ENCODE measurements at places on chromosomes 5 and 9.
A peak's percentile ranks its signal among the peaks of the same experiment; 100 is the strongest.

GRCh38 chr9:80507611-80508010, 935.8 kb downstream of the TLE4 start:
- no peak for DNase-seq

DNA sequence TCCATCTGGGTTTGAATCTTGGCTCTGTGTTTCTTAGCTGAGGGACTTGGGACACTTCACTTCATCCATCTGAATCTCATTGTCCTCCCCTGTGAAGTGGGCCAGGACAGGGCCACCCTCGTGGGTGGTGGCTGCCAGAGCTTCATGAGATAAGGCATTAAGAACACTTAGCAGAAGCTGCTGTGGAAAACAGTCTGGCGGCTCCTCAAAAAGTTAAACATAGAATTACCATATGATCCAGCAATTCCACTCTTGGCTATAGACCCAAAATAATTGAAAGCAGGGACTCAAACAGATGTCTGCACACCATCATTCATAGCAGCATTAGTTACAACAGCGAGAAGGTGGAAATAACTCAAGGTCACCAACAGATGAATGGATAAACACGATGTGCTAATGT, 42.4 kb upstream of the GGTA1 start:
- no peak for DNase-seq

- DNase-seq = peak; percentile 27
Measured at GRCh38 chr5:32443145-32443540, 1.4 kb downstream of the ZFR start.

GRCh38 chr9:124363326-124364096, 51.7 kb downstream of the PSMB7 start:
- DNase-seq = no peak

- no peak for DNase-seq
Measured at GRCh38 chr9:81521892-81522291, 167.5 kb downstream of the TLE1 start.

DNA sequence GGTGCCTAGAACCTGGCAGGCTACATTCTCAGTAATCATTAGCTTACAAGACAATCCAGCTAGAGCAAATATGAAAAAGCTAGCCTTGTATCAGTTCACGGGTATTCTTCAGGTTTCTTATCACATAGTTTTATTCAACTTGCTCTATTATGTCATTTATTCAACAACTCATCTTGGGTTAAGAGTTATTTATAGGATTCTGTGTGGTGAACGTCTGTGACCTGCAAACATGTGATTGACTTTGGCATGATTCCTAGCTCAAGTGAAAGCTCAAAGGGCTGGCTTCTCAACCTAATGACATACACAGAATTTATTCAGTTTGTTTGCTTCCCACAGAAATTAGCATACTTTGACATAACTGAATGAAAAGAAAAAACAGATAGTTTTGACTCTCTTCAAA, 173.1 kb downstream of the PLPPR1 start:
- no peak for DNase-seq

DNA sequence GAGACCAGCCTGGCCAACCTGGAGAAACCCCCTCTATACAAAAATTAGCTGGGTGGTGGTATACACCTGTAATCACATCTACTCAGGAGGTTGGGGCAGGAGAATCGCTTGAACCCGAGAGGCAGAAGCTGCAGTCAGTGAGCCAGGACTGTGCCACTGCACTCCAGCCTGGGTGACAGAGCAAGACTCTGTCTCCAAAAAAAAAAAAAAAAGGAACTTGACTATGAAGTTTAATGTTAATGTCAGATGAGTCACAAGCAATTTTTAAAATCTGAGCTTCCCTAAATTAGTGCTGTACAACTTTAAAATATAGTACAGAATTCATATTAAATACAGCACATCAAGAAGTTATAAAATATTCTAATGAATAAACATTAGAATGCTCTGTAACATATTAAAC, 1.5 kb downstream of the MEIKIN start:
- peak; percentile 10 for DNase-seq

DNA sequence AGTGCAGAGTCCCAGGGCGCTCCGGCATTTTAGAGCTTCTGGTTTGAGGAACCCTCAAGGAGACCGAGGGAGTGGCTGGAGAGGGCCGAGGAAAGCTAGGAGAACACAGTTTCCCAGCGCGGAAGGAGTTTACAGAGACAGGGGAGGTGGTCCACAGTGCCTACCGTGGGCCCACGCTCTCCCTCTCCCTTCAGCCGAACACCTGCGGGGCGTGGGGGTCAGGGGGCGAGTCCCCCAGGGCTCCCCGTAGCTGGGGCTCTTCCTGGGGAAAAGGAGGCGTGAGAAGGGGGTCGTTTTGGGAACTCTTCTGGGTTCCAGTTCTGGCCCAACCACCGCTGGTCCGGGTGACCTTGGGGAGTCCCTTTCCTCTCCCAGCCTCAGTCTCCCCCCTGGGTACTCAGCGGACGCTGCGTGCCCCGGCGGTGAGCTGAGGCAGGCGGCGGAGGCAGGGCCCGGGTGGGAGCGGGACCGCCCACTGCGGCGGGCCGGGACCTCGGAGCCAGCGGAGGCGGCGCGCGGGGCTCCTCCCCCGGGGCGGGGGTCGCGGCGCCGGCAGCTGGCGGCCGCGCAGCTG, 368 bp upstream of the FRMPD1 start:
- DNase-seq = no peak

DNA sequence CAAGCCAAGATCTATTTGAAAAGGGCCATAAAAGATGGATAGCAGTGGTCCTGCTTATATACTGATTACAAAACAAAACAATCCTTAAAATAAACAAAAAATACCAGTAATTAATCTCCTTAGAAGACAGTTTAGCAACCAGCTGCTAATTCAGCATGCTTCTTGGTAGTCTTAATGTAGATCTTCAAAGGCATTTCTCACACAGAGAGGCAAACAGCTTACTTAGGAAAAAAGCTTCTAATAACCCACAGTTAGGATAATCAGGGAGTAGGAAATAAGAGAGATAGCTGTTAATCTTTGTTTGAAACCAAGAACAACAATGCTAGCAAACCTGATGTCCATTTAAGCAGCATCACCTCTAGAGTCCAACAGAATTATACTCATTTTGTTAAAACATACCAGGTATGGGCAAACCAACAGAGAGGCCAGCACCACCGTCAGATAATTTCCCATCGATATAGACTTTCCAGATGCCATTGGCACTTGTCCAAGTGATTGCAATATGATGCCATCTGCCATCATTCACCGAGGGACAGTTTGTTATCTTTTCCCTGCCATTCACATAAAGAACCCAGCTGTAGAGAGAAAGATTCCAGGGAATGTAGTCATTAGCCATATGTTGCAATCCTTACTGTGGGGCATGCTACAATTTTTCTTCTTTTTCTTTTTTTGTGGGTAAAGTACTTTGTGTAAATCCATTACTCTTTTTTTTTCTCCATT, 105.6 kb upstream of the TXNDC8 start:
- DNase-seq = no peak

GRCh38 chr5:161105525-161105924, 253.5 kb upstream of the ATP10B start:
- no peak for DNase-seq

DNA sequence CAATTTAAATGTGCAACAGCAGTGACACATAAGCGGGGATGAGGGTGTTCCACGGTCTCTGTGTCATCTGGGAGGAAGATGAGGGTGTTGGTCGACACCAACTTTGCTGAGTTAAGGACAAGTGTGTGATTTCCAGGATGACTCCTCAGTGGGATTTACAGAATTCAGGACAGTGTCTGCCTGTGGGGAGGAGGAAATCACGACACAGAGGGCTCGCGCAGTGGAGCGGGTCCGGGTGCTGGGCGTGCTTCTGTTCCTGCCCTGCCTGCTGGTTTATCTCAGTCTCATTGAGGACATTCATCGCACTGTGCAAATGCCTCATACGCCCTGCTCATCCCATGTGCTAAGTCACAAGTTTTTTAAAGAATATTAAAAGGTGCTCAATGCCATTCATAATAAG, 73.7 kb upstream of the ADAMTS2 start:
- no peak for DNase-seq

DNA sequence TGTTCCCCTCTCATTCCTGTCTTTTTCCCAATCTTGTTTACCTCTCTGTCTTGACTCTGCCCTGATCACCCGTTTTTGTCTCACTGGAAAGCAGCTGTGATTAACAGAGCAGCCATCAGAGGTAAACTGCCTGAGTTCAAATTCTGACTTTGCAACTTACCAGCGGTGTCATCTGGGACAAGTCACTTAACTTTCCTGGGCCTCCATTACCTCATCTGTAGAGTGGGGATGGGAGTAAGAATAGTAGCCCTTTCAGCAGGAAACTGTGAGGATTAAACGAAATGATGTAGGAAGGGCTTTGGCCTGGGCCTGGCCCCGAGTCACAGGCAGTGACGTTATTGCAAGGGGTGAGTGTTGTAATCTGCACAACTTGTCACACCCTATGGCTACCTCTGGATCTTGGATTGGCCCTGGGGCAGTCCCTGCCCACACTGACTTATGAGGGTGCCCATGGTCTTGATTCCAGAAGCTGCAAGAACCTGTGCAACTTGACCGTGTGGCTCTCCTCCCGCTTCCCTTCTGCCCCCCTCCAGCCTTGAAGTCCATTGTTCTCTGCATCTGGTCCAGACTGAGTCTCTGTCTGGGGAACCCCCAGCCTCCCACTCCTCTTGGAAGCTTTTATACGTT, 657 bp upstream of the PCDH12 start:
- DNase-seq = no peak

DNA sequence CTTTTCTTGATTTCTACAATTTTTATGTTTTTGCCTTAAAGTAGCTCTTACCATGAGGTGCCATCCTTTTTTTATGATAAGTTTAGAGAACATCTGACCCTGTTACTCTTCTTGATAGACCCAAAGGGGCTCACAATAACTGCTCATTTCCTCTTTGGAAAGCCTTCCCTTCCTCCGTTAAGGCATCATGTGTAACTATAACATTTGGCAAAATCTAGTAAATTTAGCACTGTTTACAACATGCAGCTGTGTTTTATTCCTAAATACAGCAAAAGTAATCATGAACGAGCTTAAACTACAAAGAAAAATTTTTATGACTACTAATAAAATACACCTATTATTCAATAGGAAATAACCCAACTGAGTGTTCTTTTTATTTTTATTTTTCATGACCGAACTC, 705.1 kb downstream of the MAT2B start:
- no peak for DNase-seq

- no peak for DNase-seq
Measured at GRCh38 chr5:44663991-44664710, 144.6 kb upstream of the MRPS30 start.

DNA sequence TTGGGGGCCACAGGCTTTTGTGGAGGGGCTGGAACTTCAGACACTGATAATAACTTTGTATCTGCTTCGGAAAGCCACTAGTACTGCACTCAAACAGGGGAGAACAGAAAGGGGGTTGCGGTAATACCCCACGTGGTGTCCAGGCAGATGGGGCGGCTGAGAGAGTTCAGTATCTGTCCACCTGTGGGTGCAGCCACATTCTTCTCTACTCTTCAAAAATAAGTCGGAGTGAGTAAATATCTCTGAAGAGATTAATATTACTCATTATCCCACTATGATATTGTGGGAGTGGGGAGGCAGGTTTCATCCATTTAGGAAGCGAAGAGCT, 102.1 kb upstream of the SSBP2 start:
- DNase-seq = no peak

DNA sequence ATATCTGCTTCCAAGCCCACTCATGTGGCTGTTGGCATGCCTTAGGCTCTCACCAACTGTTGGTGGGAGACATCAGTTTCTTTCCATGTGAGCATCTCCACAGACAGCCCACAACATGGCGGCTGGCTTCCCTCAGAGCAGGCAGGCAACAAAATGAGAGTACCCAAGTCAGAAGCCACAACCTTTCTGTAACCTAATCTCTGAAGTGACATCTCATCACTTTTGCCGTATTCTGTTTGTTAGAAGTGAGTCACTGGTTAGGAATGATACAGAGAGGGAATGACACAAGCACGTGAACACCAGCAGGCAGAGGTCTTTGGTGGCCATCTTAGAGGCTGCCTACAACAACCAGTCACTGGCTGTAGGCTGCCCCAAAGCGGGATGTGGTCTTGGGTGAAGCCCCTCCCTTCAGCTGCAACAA, 88.6 kb upstream of the RASGRF2 start:
- no peak for DNase-seq

DNA sequence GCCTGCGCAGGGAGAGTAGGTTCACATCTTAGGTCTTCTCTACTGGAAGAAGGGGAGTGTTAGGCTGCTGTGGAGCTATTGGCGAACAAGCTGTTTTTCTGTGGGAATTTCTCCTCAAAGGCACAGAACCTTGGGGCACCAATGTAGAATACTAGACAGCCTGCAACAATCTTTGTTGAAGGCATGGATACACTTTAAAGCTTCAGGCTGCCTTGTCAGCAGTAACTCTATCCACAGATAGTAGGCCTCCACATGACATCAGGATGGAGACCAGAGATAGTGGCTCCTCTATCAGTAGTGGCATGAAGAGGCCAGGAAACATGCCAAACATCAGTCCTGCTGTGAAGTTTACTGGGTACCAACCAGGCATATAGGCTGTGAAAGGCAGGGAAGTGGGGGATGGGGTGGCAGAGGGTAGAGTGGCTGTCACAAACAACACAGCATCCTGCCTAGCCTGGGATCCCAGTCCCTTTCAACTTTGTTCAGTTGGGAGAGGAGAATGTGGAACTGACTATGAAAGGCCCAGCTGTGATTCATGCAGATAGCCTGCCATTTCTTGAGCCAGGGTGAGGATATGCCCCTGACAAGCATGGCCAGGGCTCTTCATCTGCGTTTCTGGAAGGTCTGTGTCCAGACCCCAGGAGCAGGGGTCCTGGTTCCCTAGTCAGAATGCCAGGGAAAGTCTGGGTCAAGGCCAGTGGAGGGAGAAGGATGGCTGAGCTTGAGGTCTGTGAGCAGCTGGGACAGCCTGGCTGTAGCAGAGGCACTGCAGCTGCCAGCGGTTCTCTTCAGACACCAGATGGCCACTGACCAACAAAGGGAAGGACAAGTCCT, 1.0 kb upstream of the HK3 start:
- DNase-seq = no peak

DNA sequence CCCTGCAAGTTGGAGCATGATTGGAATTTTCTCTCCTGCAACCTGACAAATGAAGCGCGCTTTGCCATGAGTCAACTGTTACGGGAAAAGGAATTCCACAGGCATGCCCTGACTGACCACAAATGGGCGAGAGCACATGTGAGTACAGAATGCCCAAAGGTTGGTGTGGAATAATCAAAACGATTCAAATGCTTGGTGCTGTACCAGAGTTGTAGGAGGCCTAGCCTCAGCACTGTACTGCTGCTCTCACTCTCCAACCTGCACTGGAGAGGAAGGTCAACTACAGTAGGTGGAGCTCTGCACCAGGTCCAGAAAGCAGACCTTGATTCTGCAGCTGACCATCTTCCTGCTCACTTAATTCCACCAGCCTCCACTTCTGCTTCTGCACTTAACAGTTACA, 406.9 kb upstream of the ACTBL2 start:
- DNase-seq = no peak

- no peak for DNase-seq
Measured at GRCh38 chr9:99635032-99635431, 186.7 kb upstream of the NR4A3 start.

DNA sequence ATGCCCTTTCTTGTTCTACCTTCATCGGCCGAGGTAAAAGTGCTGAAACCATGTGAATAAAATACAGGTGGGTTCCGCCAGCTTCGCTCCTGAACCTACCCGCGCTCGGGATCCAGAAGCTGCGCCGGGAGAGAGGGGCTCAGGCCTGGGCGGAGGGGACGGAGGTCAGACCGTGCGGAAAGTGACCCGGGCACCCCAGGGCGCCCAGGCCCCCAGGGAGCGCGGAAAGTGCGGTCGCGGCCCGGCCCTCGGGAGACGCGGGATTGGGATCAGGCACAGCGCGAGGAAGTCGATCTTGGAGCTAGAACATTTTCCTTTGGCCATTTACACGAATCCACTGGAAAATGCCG, 329 bp downstream of the SYK start:
- DNase-seq = no peak
